ENCODE measurements at places on chromosomes 3 and 15. TPM values are rescaled to one million over a fixed set of nuclear protein-coding genes. Genes with fewer than 3 reads are reported as not detected.

IGDCC3 gene
- total RNA-seq, result 169 TPM

DNA sequence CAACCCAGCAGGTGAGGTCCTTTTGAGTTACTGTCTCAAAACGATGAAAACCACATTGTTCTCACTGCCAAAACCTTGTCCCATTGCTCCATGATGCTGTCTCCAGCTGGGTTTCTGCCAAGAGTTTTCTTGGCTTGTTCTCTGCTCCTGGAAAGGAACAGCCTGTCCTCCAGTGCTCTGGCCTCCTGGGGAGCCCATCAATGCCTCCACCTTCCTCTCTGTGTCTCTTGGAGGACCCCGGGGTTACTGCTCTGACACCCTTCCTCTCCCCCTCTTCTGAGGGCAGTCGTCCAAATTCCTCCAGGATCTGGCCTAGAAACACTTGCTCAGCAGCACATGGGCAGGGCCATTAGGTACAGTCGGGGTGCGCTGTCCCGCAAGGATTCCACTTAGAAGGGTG, 63.9 kb upstream of the RGMA start:
- no peak for DNase-seq

SAMD7 gene
- not detected for total RNA-seq

DNA sequence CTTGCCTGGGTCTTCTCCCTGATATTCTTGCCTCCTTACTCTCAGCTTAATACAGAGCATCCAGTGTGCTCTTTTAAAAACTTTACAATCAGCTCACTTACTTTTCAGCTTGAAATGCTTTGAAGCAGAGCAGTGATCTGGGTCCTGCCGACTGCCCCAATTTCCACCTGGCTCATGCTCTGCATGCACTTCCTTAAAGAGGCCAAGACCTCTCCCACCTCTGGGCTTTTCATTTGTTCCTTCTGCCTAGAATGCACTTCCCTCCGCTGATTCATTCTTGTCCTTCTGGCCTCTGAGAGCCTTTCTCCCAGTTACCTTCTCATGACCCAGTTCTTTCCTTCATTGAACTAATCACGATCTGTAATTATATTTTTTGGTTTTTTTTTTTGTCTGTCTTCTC, 1.9 kb upstream of the CCNDBP1 start:
- DNase-seq, result no peak
